A549 treated with CORT108297 at 1 μM for 4 hours (cell line): ENCODE measurements at places on chromosomes 4 and X. TPM values are rescaled to one million over a fixed set of nuclear protein-coding genes. Genes with fewer than 3 reads are reported as not detected.

TBC1D9 gene
- 6.5 to 8.3 TPM (median 7.5 TPM) in 5 replicates for total RNA-seq

EFNB1 gene
- 7.2 to 10.4 TPM (median 9.4 TPM) in 5 replicates for total RNA-seq

CNKSR2 gene
- 2.1 to 2.9 TPM (median 2.5 TPM) in 5 replicates for total RNA-seq

CXCL8 gene
- total RNA-seq = 5.9 to 27.4 TPM (median 13.4 TPM) in 5 replicates

GPR173 gene
- total RNA-seq = not detected in 5 replicates

RASGEF1B gene
- not detected in 5 replicates for total RNA-seq
